ENCODE measurements at places on chromosomes 7 and 10.
A peak's percentile ranks its signal among the peaks of the same experiment; 100 is the strongest.

DNA sequence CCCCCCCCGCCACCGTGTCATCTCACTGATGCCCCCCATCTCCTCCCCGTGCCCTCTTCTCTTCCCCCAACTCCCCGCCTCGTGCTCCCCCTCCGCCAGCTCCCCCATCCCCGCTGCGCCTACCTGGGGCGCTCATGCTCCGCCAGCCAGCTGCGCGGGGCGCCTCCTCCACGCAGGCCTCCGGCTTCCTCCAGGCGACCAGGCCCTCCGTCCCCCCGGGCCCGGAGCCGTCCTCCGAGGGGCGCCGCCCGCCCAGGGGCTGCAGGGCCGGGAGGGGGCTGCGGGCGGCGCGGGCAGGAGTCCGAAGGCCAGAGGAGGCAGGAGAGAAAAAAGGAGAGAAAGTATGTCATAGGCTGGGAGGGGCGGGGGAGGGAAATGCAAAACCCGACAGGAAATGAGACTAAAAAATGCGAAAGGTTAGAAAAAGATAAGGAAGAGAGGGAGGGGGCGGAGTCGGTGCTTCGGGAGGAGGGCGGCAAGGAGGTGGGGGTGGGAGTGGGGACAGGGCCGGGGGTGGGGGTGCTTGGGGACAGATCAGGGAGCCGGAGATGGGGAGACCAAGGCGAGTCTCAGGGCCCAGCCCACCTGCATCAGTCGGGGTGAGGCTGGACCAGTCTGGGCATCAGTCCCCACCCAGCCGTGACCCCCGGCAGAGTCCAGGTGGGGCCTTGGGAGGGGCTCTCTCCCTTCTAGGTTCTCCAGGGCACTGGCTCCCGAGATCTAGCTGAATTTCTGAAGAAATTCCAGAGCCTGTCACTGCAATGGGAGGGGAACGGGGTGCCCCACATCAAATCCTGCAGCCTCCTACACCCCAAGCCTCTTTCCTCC is at the start of gene CARD11:
CARD11 (minus strand) TSS at position 324 of the 828 bp plus-strand sequence. CDS start 85,361 bp downstream, outside the sequence.
- H3K27me3 ChIP-seq = no peaks in the 10 kb centered on the region
- DNase-seq = peak; percentile 26
- H3K4me1 ChIP-seq = peaks cover 48% of the 10 kb centered on the region
- peak within 1 kb of the TSS; percentile 97 for H3K4me3 ChIP-seq

DNA sequence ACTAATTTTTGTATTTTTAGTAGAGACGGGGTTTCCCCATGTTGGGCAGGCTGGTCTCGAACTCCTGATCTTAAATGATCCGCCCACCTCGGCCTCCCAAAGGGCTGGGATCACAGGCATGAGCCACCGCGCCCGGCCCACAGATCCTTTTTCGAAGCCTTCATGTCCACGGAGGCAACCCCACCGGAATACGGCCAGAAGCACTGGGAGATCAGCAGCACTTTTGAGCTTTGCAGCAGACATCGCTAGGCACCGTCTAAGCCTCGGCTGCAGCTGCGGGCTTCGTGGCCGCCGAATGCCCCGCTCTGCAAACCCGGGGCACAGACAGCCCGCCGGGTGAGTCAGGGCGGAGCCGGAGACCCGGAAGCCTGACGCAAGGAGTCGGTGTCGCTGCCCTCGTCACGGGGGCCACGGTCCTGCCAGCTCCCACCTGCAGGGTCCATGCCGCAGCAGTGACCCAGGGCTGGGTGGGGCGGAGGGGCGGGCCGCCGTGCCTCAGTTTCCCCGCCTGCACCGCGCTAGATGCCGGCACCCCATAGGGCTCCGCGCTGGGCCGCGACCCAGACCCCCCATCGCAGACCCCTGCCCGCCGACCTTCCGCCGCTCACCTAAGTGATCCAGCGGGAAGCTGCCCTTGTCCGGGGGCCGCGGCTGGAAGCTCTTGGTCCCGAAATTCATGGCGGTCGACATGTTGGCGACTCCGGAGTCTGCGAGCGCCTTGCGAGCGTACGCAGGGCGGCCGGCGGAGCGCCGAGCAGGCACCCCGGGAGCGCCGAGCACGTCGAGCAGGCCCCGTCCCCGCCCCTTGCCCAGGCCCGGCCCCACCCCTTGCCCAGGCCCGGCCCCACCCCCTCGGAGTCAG is at the start of gene COX19:
COX19 (minus strand) TSS at position 730 of the 862 bp plus-strand sequence; CDS start at position 690, 40 bp downstream.
- DNase-seq = peak; percentile 82
- H3K27me3 ChIP-seq = no peaks in the 10 kb centered on the region
- H3K4me1 ChIP-seq = peaks cover 22% of the 10 kb centered on the region
- H3K27ac ChIP-seq = peak within 1 kb of the TSS; percentile 99

DNA sequence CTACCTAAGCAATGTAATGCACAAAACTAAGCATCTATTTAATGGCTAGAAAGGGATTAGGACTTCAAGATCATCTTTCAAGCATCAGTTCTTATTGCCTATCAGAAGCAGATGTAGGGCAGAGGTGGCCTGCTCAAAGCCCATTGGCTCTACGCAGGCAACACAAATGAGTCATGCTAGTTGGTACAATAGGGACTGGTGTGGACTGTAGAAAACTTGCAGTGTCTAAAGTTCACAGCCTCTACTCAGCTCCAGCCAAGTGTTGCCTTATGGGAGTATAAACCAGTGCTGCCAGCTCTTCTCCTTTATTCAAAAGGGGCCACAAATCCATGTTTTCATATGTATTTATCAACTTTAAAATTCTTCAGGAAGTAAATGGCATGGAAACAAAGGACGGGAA is 31.7 kb downstream of the ASAH2 start:
- H3K4me3 ChIP-seq = no peak overlapping the region
- DNase-seq = no peak

DNA sequence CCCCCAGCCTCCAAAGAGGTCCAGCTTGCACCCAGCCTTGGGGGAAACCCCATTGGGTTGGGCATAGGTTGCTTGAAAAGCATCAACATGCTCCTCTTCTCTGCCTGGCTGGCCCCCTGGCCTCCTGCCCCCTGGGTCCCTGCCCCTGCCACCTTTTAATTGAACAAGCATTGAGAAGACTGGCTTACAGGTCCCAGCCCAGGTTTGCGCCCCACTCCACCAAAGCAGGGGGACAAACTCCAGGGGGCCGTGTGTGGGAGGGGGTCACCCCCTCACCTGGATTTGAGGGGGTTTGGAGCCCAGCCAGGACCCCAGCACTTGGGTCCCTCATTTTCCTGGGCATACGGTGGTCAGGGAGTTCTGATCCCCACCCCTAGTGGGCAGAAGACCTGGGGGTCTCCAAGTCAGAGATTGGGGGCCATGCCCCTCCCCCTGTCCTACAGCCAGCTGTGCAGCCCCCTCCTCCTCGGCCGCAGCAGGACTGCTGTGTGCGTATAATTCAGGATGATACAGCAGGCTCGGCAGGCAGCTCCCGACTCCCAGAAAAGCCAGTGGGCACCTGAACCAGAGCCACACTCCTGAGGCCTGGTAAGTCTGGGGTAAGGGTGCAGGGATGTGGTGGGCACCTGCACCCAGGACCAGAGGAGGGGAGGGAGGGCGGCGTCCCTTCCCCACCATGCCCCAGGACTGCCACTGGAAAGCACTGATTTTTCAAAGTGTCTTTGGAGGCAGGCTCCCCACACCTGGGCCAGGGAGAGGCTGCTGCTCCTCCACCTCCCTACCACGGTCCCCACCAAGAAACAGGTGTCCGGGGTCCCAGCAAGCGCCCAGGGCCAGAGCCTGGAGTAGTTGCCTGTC is 1.7 kb downstream of the ELFN1 start:
- H3K4me1 ChIP-seq = peaks cover 19% of the 10 kb centered on the region
- peaks cover 25% of the 10 kb centered on the region for H3K27me3 ChIP-seq
- no peak overlapping the region for H3K4me3 ChIP-seq
- no peak for DNase-seq

GRCh38 chr10:62858364-62858763 is 42.2 kb upstream of the EGR2 start:
- no peaks in the 10 kb centered on the region for H3K27me3 ChIP-seq
- H3K4me3 ChIP-seq = no peak overlapping the region
- peaks cover 6% of the 10 kb centered on the region for H3K4me1 ChIP-seq
- no peak for DNase-seq
- H3K36me3 ChIP-seq = no peaks in the 10 kb centered on the region

- H3K4me1 ChIP-seq = no peaks in the 10 kb centered on the region
- no peak overlapping the region for H3K4me3 ChIP-seq
- H3K27ac ChIP-seq = no peak overlapping the region
- DNase-seq = no peak
- H3K27me3 ChIP-seq = no peaks in the 10 kb centered on the region
Observed at GRCh38 chr7:34772296-34772938, 114.4 kb downstream of the NPSR1 start.

DNA sequence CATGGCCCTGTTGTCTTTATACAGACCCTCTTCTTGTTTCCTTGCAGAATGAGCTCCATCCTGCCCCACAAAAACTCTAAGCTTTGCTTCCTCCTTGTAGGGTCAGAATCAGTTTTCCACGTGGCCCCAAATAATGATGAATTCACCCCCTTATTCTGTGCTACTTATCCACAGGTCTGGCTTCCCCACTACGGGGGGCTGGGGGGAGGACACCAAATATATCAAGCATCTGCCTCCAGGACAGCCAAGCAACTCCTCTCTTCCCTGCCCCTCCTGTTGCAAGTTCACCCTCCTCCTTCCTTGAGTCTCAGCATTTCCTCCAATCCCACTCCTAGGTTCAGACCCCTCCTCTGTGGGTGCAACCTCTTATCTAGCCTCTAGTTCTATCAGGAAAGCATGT is 743.3 kb downstream of the GRID1 start:
- H3K27ac ChIP-seq = no peak overlapping the region
- H3K4me1 ChIP-seq = no peaks in the 10 kb centered on the region
- H3K27me3 ChIP-seq = no peaks in the 10 kb centered on the region
- H3K4me3 ChIP-seq = no peak overlapping the region

DNA sequence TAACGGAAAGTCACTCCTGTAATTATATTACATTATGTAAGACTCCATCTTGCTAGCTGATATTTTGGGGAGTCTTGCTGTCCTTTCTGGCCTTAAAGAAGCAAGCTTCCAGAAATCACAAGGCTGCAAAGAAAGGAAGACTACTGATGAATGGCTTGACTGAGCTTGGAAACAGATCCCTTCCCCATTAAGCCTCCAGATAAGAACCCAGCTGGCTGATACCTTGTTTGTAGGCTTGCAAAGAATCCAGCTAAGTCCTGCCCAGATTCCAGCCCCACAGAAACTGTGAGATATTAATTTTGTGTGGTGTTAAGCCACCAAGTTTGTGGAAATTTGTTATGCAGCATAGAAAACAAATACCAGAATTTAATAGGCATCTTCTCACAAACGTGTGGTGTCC is 49.9 kb upstream of the TMEM106B start:
- H3K4me1 ChIP-seq = no peaks in the 10 kb centered on the region
- no peak for DNase-seq
- no peak overlapping the region for H3K27ac ChIP-seq
- H3K36me3 ChIP-seq = no peaks in the 10 kb centered on the region

DNA sequence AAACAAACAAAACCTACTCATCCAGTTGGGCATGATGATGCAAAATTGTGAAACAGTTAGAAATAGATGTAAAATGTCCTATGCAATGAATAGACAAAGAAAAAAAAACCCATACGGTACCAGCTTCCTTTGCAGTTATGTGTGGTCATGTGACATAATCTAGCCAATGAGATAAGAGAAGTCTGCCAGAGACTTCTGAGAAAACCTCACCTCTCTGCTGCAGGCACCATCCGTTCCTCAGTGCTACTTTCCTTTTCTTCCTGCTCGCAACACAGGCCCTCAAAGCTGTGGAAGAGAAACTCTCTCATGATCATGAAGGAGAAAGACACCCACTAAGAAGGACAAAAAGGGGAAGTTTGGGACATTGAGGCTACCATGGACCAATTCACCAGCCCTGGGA is 76.8 kb upstream of the CARD11 start:
- DNase-seq = peak; percentile 11
- H3K4me3 ChIP-seq = peak overlapping the region; percentile 29
- H3K4me1 ChIP-seq = peaks cover 9% of the 10 kb centered on the region
- no peaks in the 10 kb centered on the region for H3K36me3 ChIP-seq
- H3K27ac ChIP-seq = no peak overlapping the region

Data from effector memory CD4-positive, alpha-beta T cell (primary cell).